ENCODE measurements at places on chromosomes 13 and 19.

GRCh38 chr13:47215736-47216135 is 318.9 kb upstream of the HTR2A start:
- DNase-seq: peak; percentile 13

GRCh38 chr19:9914001-9914314 is 22.4 kb downstream of the OLFM2 start:
- no peak for DNase-seq

GRCh38 chr13:30129411-30129810 is 177.9 kb downstream of the KATNAL1 start:
- DNase-seq: no peak

DNA sequence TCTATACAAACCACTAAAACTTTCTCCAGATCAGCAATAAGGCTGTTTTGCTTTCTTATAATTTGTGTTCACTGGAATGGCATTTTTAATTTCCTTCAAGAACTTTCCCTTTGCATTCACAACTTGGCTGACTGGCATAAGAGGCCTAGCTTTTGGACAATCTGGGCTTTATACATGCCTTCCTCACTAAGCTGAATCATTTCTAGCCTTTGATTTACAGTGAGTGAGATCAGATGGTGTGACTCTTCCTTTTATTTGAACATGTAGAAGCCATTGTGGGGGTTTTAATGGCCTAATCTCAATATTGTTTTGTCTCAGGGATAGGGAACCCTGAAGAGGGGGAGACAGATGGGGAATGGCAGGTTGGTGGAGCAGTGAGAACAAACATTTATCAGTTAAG is 82.7 kb downstream of the FOXO1 start:
- no peak for DNase-seq

GRCh38 chr19:8101311-8101710 is 48.1 kb downstream of the FBN3 start:
- DNase-seq: no peak

GRCh38 chr13:113835461-113836270 is 28.2 kb downstream of the GAS6 start:
- DNase-seq: peak; percentile 79

- no peak for DNase-seq
These were observed 42.2 kb downstream of the DHRS12 start for GRCh38 chr13:51761643-51762350.

- DNase-seq: no peak
These were observed 15.6 kb upstream of the EPOR start for GRCh38 chr19:11399667-11400066.

GRCh38 chr13:49113526-49114286 is 106.4 kb upstream of the MLNR start:
- no peak for DNase-seq
